CD4-positive, alpha-beta T cell treated with Interleukin-12 subunit alpha and Interleukin-12 subunit beta, for 1 hour (primary cell): ENCODE measurements at places on chromosomes 11 and 22.
A peak's percentile ranks its signal among the peaks of the same experiment; 100 is the strongest.

DNA sequence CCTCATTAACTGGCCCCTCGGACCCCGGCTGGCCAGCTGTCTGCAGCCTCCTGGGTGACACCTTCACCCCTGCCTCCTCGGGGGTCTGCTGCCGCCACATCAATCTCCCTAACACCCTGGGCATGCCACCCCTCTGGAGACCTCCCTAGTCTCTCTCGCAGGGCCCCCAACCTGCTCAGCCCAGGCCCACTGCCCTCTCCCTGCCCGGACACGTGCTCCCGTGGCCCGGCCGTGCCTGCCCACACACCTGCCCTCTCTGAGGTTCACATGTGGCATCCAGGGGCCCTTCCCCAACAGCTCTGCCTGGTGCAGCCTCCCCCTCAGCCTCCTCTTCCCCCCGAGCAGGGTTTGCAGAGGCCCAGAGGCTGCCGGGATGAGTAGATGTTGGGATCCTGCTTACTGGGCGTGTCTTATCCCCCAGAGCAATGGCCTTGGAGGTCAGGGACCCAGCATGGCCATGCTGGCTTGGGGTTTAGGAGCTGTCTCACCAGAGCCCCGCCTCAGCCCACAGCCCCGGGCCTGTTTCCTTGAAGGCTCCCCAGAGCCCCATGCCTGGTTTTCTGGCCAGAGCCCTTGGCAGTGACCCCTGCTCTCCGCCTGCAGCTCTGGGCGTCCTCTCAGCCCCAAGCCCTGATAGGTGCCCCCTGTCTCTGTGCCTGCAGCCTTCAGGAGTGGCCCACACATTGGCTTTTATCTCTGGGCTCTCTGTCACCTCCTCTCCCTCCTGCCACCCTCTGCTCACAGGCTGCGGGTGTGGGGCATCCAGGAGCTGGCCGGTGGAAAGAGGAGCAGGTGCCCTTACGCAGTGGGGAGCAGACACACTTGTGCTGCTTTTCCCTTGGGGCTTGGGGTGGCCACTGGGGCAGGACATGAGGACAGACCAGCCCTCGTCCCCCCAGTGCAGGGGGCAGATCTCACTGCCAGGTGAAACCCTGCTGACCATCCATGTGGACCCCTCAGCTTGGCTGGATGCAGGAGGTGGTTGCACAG, 25.7 kb upstream of the SEPTIN5 start:
- no peak for DNase-seq

GRCh38 chr22:46175631-46176030, 25.3 kb downstream of the PPARA start:
- no peak for DNase-seq

- DNase-seq, result no peak
These were observed 77.9 kb downstream of the SCN3B start for GRCh38 chr11:123576501-123576900.

- peak; percentile 57 for DNase-seq
These were observed at the start of gene SH3BP1 for GRCh38 chr22:37639070-37639760. TSS of gene SH3BP1 (plus strand) at chr22:37639669. CDS start at chr22:37639788, 119 bp downstream.

DNA sequence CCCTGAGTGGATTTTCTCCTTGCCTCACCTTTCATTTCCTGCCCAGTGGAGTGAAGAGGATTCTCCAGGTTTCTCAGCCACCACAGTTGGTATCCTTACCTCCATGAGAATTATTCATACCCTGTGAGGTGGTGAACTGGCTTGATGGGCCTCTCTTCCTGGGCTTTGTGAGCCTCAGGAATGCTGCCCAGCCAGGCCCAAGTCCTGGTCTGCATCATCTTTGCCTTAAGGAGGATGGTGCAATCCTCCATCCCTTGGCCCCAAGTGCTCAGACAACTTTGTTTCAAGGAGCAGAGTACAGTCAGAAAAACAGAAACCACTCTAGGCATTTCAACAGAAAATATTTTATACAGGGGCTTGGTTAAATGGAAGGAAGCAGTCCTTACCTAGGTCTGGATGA, 114.2 kb upstream of the CADM1 start:
- DNase-seq, result no peak

GRCh38 chr11:9251311-9251710, 13.8 kb downstream of the DENND5A start:
- DNase-seq, result no peak

DNA sequence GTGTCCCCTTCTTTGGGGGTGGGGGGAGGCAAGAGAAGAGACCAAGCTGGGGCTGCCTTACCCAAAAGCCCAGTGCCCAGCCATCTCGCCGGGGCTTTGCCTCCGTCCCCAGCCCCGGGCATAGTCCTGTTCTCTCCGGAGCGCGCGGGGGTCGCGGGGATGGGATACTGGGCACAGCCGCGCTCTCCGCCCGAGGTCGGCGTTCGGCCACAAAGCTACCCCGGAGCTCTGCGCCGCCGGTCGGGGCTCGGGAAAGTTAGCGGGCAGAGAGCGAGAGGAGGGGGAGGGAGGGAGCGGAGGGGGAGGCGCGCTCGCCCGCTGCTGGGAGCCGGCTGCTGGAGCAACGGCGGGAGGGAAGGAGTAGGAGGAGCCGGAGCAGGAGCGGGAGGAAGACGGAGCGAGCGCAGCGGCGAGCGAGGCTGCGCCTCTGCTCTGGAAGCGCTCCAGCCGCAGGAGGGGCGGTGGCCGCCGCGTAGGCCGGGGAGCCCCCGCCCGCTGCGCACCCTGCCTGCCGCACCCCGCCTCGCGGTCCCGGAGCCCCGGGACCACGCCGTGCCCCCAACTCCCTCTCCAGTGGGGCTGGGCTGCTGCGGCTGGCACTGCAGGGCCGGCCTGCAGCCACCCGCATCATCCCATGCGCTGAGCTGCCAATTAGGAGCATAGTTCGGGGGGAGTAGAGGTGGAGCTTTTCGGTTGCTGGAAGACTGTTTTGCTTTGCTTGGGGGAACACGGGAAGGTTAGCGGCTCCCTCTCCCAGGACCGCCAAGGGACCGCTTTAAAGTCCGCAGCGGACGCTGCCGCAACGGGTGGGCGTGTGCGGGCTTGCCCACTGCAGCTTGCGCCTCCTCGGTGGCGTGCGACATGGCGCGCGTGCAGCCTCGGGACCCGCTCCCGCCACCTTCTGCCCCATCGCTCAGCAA, at the start of gene SCN4B:
Gene SCN4B, minus strand, starts transcription at position 272 of the 920 bp plus-strand sequence. Its CDS starts 150 bp downstream, at position 122.
- peak; percentile 14 for DNase-seq

- no peak for DNase-seq
These were observed 2.7 kb upstream of the GRAMD1B start for GRCh38 chr11:123427405-123427804.

DNA sequence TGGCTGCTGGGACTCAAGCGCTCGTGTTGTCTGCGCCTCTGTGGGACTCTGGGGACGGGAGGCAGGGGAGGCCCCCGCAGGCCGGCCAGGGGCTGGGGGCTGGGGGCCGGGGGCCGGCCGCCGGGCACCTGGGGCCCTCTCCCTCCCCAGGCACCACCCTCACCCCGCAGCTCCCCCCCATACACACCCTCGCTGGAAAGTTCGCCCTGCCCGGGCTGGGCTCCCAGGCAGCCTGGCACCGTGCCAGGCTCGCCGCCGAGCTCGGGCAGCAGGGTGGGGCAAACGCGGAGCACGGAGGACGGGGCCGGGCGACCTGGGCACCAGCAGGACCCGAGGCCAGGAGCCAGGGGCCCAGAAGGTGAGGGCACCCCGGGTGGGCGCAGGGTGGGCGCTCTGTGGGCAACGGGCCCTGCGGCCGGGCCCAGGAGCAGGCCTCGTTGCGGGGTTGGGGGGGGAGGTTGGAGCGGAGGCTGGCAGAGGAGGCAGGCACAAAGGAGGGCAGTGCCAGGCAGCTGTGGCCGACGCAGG, 76.7 kb upstream of the WNT7B start:
- DNase-seq, result peak; percentile 60

GRCh38 chr22:32600147-32600546, 125.5 kb downstream of the FBXO7 start:
- no peak for DNase-seq

DNA sequence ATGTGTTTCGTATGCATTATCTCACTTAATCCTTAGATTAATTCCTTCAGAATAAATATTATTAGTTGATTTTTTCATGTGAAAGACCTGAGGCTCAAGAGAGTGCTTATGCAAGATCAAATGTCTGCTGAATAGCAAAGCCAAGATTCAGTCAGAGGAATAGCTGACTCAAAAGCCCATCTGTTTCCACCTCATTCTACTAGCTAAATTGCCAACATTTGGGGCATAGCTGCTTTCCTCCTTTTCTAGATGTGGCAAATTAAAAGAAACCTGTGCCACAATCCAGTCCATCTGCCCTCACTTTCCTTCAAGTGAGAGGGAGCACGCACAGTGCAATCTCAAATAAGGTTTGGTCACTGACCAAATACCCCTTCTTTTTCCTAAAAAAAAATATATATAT, 121.1 kb downstream of the PAX6 start:
- no peak for DNase-seq

DNA sequence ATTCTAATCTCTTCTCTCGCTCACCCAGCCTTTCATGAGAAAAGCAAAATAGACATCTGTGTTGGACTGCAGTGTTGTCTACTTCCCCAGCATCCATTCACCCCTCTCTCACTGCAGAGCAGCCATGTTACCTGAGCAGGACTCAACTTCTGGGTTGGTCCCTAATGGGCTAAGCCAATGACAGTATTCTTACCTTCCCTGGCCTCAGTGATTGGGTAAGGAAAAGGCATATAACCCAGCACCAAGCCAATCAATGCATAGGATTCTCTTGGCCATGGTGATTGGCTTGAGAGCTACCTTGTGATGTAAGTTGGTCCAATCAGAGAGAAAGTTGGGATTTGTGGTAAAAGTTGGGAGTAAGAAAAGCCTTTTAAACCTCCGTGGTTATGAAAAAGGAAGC, 99.8 kb upstream of the NECTIN1 start:
- DNase-seq, result no peak

DNA sequence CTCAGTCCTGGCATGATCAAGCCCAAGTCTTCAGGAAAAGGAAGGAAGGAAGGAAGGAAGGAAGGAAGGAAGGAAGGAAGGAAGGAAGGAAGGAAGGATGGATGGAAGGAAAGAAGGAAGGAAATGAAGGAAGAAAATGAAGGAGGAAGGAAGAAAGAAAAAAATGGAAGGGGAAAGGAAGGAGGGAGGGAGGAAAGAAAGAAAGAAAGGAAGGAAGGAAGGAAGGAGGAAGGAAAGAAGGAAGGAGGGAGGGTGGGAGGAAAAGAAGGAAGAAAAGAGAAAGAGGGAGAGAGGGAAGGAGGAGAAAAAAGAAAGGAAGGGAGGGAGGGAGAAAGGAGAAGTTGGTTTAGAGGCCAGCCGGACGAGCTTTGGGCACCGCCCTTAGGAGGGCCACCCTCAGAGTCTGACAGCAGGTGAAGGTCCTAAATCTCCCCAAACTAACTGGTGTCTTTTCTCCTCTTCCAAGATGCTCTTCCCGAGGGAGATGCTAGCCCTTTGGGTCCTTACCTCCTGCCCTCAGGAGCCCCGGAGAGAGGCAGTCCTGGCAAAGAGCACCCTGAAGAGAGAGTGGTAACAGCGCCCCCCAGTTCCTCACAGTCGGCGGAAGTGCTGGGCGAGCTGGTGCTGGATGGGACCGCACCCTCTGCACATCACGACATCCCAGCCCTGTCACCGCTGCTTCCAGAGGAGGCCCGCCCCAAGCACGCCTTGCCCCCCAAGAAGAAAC, 122.8 kb downstream of the SEZ6L start:
- DNase-seq, result no peak

DNA sequence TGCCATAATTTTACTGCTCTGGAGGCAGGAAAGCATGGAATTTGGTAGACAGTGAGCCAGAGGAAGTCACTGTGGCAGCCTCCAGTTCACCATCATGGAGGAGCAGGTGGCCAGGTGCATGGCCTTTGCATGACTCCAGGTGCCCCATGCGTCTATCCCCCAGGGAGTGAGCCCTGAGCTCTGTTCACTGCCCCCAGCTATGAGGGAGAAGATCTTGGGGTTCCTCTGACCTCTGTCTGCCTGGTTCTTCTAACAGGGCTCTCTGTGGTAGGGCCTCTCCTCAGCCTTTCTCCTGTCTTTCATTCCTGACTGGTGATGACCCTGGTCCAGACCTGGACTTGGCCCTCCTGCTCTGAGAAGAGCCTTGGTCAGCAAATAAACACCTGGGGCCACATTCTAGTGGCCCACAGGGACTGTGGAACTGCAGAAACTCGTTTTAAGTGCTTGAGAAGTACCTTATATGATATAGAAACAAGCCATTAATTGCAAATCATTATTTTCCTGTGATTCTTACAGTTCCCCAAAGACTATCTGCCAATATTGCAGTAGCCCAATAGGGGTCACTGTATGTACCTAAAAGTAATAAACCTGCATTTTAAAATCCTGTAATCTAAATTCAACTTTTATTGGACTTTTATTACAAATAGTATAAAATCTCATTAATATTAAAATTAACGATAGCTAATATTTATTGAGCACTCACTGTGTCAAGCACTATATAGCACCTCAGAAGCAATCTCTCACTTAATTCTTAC, 120.0 kb upstream of the SYT13 start:
- DNase-seq, result no peak

DNA sequence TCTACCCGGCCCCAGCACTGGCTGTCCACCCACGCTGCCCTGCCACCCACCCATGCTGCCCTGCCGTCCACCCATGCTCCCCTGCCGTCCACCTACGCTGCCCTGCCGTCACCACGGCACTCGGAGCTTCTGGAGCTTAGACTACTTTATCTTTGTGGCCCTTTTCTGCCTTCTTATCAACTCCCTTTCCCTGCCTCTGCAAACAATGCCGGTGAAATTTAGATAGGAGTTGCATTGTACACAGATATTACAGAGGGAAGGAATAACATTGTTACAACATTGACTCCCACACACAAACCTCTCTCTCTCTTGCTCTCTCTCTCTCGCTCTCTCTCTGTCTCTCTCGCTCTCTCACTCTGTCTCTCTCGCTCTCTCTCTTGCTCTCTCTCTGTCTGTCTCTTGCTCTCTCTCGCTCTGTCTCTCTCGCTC, 33.7 kb upstream of the BRSK2 start:
- DNase-seq, result no peak

- DNase-seq, result no peak
These were observed 53.0 kb downstream of the SIK3 start for GRCh38 chr11:117045196-117045595.

GRCh38 chr11:72996959-72997358, 145.2 kb downstream of the FCHSD2 start:
- no peak for DNase-seq

DNA sequence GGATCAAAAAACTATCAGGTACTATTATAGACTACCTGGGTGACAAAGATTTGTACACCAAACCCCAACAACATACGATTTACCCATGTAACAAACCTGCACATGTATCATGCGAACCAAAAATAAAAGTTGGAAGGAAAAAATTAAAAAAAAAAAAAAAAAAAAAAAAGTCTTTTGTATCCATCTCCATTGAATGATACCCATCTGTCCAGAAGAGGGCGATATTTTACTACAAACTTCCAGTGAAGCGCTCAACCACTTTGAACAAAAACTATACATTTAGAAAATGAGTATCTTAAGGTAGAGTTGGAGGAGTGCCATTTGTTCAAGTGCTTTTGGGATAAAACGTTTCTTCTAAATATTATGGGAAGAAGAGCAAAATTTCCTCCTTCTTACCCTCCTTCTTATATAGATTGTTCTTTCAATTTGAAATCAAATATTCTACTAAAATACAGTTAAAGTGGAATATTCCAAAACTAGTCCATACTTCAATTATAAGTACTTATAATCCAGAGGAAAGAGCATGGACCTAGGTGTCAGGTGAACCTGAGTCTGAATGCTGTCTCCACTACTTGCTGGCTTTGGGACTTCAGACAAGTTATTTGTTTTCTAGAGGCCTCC, 23.3 kb downstream of the ARL14EP start:
- peak; percentile 55 for DNase-seq

GRCh38 chr11:30935861-30936260, 349.7 kb upstream of the MPPED2 start:
- DNase-seq, result no peak
